ENCODE measurements at places on chromosomes 4 and X.

GRCh38 chr4:853416-853781, 27.5 kb upstream of the CPLX1 start:
- DNase-seq = no peak

GRCh38 chr4:141389649-141390048, 169.0 kb downstream of the ZNF330 start:
- no peak for DNase-seq

GRCh38 chrX:52262195-52262546, 77.5 kb downstream of the MAGED4 start:
- DNase-seq = no peak

DNA sequence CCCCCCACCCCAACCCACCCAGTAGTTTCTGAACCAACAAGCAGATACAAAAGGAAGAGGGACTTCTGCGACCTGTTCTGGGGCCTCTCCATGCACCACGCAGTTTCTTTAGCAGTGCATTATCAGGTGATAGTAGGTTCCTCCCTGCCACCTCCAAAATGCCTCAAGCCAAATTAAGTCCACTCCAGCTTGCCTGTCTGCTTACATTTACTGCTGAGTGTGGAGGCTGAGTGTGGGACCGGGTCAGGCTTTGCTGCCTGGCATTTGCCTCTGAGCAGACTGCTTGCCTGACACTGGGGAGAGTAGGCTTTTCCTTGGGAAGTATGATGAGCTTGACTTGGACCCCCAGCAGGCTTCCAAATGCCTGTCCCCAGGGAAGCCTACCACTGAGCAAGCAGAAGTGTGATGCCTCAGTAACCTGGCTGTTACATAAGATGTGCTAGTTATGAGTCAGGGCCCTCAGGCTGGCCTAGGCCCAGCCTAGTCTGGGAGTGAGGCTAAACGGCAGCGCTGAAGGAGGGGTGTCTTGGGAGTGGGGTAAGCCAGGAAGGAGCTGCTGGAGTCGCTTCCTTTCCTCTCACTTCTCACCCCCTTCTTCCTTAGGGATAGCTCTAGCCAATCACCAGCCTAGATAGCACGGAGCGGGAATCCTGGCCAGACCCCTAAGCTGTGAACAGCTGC, 9.0 kb downstream of the TSC22D3 start:
- no peak for DNase-seq

Data from activated CD8-positive, alpha-beta T cell treated with anti-CD3 and anti-CD28 coated beads for 36 hours (primary cell).